Stimulated activated CD4-positive, alpha-beta T cell treated with anti-CD3 and anti-CD28 coated beads, Interleukin-15, amount 100 ng/mL, for 1 hour (primary cell): ENCODE measurements at places on chromosomes 4 and X.

- DNase-seq, result no peak
Observed at GRCh38 chr4:146311238-146311970, 97.1 kb downstream of the REELD1 start.

DNA sequence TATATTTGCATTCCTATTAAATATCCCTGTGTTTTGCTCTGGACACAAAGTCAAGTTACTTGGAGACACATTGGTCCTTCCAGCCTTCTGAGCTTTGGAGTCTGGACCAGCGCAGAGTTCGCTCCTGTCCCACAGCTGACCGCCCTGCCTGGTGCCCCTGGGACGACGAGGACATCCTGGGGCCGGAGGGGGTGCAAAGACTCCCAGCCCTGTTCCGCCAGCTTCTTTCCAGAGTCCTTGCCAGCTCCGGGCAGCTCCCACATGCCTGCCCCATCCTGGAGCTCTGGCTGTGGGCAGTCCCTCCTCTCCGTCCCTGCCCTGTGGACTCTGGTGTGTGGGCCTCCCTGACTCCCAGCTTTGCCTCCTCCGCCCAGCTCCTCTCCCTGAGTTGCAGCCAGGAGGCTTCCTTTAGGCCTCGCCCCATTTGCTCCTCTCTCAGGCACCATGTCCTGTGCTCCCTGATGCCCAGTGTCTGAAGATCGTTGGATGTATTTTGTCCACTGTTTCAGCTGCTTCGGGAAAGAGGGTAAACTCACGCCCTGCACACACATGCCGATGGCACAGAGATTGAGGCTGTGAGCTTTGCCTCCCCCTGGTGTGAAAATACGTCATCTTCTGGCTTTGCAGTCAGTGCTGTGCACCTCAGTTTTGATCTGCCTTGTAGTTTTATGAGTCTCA lies 4.9 kb upstream of the PCGF3 start:
- DNase-seq, result no peak

- DNase-seq, result no peak
Observed at GRCh38 chrX:38627683-38628082, 66.3 kb downstream of the TSPAN7 start.

GRCh38 chr4:4677556-4678522 lies 136.0 kb upstream of the STX18 start:
- no peak for DNase-seq

- no peak for DNase-seq
Observed at GRCh38 chrX:43809463-43809862, 72.8 kb downstream of the MAOB start.

DNA sequence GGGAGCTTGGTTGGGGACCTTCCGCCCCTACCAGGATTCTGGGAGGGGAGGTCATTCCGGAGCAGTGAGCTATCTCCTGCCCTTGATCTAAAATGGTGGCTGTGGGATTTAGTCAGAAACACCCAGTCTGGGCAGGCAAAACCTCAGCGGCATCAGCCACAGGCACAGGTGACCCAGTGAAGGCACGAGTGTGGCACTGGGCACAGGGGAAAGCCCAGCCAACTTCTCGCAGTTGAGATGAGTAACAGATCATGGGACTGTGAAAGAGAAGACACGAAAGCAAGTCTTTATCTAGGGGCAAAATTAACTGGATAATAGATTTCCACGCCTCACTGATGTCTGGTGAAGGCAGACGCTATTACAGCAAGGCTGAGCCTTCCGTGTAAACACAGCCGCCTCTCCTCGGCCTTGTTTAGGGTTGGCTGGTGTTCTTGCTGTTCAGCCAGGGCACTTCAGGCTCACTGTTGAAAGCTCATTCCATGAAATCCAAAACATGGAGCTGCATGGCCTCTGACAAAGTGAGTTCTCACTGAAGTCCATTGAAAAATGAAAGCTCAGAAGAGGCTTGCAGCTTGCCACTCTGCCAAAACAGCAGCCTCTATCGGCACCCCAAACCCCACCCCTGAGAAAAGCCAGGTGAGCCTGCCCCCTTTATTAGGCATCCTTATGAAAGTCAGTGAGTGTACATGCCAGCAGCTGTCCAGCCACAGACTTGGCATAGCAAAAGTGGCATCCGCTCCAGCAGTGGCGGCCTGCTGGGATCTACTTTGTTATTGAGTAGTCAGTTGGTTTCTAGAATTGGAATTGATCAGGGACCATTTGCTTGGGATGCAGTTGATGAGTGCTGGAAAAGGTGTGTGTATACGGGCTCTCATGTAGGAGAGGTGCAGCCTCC lies 102.3 kb upstream of the MTM1 start:
- DNase-seq, result no peak

- DNase-seq, result no peak
Observed at GRCh38 chrX:100654261-100654660, 10.3 kb downstream of the SRPX2 start.

- DNase-seq, result no peak
Observed at GRCh38 chr4:186216465-186217024, 10.8 kb upstream of the KLKB1 start.

- no peak for DNase-seq
Observed at GRCh38 chr4:10239982-10240654, 123.5 kb upstream of the WDR1 start.

GRCh38 chr4:111400741-111401140 lies 744.5 kb upstream of the FAM241A start:
- no peak for DNase-seq

- no peak for DNase-seq
Observed at GRCh38 chr4:184348311-184349233, 125.8 kb downstream of the IRF2 start.

GRCh38 chrX:153768311-153769157 lies 4.5 kb downstream of the PLXNB3 start:
- DNase-seq, result no peak

- DNase-seq, result no peak
Observed at GRCh38 chr4:183097231-183098018, 1.6 kb upstream of the WWC2 start.

- DNase-seq, result no peak
Observed at GRCh38 chrX:46072791-46073190, 472.4 kb downstream of the ZNF674 start.

DNA sequence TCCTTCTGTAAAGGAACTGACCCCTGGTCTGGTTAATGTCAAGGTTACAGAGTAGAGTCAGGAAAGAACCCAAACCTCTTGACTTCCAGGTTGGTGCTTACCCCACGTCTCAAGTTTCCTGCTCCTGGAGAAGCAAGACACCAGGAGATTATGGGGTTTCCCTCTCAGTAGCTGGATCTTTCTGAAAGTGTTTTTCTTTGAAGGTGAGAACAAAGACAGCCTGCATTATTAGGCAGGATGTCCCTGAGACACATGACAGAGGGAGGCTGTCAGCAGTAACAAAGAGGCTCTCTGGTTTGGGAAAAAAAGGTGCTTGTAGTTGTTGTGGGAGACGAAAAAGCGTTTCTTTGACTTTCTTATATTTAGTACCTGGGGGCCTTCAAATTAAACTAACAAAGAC lies 44.7 kb upstream of the IGFBP7 start:
- DNase-seq, result no peak

GRCh38 chr4:181416966-181417365 lies 826.2 kb upstream of the TENM3 start:
- DNase-seq, result no peak

- DNase-seq, result no peak
Observed at GRCh38 chr4:79413886-79414285, 5.9 kb upstream of the GK2 start.

GRCh38 chr4:138724530-138724929 lies 291.1 kb upstream of the NOCT start:
- no peak for DNase-seq

- DNase-seq, result no peak
Observed at GRCh38 chr4:16259241-16259888, 33.1 kb upstream of the TAPT1 start.

GRCh38 chr4:6499238-6499600 lies 26.8 kb upstream of the PPP2R2C start:
- DNase-seq, result no peak

DNA sequence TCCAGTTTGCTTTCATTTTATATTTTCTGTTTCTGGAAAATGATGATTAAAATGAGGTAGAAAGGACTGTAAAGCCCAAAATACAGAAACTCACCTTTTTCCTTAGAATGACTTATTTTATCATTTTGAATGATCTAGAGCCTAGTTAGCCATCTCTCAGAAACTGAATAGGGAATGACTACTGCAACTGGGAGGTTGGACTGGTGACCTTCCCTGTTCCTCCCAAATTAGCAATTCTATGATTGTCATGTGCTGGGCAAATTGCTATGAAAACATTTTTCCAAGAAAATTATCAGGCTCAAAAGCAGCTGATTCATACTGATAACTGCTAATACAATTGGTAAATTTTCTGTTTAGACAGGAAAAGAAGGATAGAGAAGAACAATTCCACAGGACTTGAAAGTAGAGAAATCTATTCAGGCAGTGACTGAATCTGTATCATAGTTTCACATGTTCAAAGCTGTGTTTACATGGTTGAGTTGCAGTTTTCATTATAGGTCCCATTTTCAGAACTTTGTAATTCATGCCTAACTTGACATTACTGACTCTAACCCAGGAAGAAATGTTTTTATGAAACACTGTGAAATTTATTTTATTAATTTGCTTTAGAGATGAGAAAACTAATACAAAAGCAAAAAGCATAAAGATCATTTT lies 43.4 kb upstream of the SEC24B start:
- DNase-seq, result no peak

DNA sequence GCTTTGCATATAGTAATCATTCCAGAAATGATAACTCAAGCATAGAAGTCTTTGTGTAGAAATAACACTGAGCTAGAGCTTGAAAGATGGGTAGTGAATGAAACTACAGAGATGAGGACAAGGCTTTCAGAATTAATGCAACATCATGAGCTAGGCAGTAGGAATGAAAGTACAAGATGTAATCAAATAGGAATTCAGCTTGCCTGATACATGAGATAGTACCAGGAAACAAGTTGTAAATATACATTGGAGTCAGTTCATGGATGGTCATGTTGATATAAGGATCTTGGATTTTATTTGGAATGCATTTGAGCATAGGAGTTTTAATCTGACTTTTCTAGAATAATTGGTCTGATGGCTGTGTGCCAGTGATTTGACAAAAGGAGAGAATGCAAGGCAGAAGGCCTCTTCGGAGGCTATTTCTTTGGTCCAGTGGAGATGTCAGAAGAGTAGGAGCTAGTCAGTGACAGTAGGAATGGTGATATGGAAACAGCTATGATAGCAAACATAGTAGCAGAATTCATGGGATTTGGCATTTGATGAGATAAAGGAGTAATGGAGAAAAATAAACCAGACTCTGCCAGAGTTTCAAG lies 206.4 kb upstream of the PACRGL start:
- no peak for DNase-seq

DNA sequence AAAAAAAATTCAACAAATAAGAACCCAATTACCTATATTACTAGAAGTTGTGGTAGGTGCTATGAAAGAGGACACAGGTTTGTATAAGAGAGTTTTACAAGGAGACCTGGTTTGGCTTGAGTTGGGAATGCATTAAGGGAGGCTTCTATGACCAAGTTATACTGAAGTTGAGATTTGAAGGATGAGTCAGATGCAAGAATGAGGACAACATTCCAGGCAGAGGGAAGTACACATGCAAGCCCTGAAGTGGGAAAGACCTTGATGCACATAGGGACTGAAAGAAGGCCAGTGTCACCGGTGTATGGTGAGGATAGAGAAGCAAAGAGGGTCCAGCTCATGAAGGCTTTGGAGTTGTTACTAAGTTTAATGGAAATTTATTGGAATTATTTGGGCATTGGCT lies 52.2 kb downstream of the ANK2 start:
- DNase-seq, result no peak

- DNase-seq, result no peak
Observed at GRCh38 chr4:186104890-186105646, 564 bp downstream of the FAM149A start.

- no peak for DNase-seq
Observed at GRCh38 chr4:173301518-173302201, 32.5 kb downstream of the HMGB2 start.

- DNase-seq, result no peak
Observed at GRCh38 chr4:128858879-128859671, 49.6 kb downstream of the JADE1 start.

DNA sequence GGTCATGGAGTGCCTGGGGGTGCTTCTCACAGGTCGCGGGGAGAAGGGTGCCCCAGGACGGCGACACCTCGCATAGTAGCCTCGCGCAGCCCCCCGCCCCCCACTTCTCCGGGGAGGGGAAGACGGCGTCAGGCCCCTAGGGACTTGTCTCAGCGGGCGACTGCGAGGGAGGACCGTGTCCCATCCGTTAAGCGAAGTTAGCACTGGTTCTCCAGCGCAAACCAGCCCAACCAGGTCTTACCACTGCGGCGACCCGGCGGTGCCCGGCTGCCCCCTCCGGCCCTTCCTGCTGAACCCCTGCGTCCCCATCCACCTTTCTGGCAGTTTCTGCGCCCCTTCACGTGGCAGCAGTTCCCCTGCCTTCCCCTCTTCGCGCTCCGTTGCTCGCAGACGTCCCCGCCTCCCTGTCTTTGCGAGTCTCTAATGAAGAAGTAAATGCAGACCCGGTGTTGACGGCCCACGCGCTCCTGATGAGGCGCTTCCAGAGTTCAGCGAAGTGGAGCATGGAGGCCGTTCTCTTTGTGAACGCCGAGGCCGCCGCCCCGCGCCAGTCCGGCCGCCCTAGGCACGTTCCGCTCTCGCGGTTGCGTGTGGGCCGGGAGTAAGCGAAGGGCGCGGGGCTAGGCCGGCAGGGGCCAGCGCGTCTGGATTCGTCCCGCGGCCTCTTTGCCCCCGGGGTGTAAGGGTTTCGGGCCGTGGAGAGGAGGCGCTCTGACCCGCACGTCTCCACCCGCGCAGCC lies 3.0 kb downstream of the SLIT2 start:
- DNase-seq, result no peak

GRCh38 chrX:37320541-37321203 lies 28.5 kb upstream of the PRRG1 start:
- DNase-seq, result no peak
